Stimulated activated CD8-positive, alpha-beta memory T cell treated with anti-CD3 and anti-CD28 coated beads, Interleukin-4, amount 100 ng/mL, for 4 hours (primary cell): ENCODE measurements at places on chromosomes 11 and 22.

DNA sequence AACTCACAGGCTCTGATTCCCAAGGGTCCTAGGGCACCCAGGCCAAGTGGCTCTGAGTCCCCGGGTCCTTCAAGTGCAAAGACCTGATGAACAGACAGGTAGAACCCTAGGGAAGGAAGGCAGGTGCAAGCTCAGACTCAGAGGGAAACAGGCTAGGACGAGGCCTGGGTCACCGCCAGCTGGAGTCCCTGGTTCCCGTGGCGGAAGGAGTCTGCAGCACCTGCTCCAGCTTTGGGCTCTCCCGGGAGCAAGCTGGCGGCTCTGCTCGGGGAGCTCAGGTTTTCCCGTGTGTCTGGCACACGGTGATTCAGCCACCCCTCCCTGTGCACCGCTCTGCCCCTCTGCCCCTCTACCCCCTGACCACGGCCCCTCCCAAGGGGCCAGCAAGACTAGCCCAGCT lies 59.8 kb downstream of the WNT7B start:
- DNase-seq = no peak

GRCh38 chr22:45094825-45095224 lies 68.9 kb upstream of the NUP50 start:
- no peak for DNase-seq

- no peak for DNase-seq
Measured at GRCh38 chr11:116698080-116698479, 74.7 kb downstream of the BUD13 start.

- DNase-seq = no peak
Measured at GRCh38 chr22:21660904-21661303, 4.9 kb upstream of the PPIL2 start.

DNA sequence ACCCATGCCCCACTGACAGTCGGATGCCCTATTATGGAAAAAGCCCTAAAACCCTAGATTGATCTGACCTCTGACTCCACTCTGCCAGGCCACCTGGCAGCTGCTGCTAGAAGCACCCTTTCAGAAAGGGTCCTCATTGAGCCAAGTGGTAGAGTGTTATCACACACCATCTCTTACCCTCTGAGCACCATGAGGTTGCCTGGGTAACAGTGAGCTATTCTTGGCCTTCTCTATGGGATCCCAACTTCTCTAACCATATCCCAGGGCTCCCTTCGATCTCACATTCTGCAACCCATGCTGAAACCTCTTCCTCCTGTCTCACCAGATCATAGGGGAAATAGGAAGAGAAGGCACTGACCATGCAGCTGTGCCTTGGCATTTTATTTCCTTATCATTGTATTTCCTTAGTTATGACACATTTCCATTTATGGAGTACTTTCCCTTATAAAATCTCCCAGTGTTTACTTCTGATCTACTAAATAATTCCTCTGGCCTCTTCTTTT lies 52.7 kb downstream of the MPPED2 start:
- no peak for DNase-seq

DNA sequence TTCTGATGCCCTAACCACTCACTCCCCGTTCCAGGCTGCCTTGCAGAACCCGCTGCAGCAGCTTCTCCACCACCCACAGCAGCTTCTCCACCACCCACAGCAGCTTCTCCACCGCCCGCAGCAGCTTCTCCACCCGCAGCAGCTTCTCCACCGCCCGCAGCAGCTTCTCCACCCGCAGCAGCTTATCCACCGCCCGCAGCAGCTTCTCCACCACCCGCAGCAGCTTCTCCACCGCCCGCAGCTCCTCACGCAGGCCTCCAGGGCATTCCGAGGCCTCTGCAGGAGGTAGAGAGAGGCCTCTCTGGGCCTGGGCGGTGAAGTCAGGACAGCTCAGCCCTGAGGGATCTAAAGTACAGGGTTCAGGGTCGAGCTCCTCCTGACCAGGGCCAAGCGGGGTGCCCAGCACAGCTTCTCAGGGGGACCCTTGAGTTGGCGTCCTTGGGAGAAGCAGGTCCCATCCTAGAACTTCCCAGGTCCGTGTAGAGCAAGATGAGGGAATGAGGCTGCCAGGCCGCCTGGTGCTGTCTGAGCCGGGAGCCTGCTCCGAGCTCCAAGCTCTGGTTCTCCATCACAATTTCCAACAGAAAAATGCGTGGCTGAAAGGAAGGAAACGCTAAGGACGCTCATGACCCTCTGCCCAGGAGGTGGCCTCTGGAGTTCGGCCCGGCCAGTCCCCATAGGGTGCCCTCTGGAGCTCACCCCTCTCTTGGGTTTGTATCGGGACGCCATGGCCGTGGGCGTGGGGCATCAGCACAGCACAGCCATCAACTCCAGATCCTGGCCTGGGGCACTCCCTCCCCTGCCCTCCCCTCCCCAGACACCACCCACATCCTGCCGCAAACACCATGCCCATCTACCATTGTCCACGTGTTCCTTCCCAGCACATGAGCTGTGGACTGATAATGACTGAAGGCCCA lies 528.6 kb downstream of the BRD1 start:
- DNase-seq = no peak

DNA sequence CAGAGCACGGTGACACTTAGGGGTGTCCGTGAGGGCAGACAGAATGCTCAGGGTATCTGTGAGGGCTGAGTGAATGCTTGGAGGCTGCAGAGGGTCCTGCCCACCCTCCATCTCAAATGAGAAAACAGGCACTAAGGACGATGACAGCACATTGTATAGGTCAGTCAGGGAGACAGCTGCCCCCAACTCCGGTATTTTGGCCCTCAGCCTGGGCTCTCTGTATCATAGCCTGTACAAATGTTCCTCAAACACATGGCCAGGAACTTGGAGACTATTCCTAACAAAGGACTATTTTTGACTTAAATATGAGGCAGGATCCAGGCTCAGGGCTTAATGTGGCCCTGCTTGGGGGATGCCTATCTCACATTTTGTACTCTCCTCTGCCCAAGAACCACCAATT lies 145.4 kb downstream of the OPCML start:
- DNase-seq = no peak

GRCh38 chr11:105767931-105768330 lies 158.1 kb downstream of the GRIA4 start:
- no peak for DNase-seq

DNA sequence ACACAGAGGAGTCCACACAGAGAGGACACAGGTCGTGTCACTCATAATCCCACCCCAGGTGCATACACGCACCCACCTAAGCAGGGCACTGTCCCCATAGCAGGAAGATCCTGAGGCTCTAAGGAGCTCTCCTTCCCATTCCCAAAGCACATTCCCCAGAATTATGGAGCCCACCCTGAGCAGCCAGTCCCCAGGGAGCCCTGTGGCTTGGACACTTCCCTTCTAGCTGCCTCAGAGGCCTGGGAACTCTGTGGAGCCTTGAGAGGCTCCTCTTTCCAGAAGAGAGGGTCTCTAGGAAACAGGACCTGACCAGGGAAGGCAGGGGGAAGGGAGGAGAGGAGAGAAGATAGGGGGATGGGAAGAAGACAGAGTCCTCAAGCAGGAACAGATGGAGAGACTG lies 29.8 kb downstream of the ARHGEF17 start:
- no peak for DNase-seq

DNA sequence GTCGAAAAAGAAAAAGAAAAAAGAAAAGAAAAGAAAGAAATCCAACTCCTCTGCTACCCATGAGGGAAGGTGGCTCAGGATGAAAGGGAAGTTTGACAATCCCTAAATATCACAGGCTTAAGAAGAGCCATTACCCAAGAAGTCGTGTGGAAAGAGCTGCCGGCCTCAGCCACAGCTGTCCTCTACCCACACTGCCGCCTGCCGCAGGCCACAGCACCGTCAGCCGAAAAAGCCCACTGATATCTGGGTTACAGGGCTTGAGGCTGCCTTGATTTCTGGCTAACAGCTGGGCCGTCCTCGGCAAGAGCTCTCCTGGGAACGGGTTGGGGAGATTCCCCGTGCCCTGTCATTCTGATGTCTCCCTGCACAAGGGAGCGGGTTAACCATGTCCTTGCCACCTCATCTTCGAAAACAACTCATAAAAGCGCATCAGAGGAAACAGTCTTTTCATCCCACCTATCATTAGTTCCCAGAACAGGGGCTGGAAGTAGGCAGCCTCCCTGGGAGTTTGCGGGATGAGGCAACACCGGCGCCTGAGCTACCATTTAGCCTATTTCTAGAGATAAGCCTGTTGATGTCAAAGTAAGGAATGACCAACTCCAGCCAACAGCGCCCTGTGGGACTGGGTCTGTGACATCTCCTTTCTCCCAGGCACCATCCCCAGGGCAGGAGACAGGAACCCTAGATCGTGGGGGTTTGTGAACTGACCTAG lies 21.8 kb upstream of the SNX32 start:
- DNase-seq = no peak

DNA sequence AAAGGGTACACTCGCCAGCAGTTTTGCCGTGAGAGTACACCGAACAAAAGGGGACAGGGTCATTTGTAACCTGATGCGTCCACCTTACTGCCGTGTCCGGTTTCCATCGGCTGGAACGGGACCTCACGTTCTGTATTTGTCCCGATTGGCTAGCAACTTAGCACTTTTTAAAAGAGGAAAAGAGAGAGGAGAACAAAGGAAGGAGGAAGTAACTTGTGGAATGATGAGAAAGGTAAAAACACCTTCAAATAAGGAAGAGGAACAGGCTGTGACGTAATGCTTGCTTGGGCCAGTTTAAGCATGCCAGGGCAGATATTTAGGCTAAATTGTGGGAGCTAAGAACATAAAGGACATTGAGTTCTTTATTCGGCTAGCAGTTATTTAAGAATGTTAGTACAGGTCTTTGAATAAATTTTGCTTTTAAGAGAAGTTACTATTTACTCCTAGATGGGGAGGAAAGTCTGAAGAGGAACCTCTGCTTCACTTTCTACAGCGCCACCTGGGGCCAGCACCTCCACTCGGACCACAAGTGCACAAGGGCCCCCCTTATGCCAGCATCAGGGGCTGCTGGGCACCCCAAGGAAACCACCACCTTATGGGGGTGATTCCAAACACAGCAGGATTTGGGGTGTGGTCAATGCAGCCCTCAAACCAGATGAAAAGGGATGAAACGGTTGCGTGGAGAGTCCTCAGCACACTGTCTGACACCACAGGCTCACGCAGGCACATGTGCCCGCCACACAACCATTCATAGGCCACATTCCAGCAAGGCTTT lies 5.8 kb downstream of the ARSA start:
- DNase-seq = no peak

DNA sequence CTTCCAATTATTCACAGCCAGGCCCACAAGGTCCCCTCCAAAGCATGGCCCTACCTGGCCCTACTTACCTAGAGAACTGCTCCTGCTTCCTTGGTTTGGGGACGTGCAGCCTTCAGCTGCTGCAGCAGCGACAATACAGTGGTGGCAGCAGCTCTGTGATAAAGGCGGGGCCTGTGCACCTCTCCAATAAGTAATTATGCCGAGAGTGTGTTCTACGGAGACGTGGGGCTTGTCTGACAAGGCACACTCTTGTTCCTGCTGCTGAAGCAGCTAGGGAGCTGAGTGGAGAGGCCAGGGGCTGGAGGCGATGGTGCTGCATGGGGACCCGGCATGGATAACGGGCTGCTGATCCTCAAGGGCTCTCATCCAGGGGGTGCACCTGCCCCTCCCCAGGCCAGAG lies 98.0 kb upstream of the THY1 start:
- no peak for DNase-seq

DNA sequence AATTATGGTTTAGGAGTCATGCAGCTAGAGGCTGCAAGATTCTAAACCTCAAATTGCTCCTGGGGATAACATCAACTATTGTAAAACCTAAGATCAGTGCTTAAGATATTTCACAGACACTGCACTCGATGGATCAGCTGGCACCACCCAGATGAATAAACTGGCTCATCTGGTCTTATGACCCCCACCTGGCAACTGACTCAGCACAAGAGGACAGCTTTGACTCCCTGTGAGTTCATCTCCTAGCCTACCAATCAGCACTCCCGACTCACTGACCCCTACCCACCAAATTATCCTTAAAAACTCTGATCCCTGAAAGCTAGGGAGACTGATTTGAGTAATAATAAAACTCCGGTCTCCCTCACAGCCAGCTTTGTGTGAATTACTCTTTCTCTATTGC lies 782 bp upstream of the TTC12 start:
- DNase-seq = no peak

DNA sequence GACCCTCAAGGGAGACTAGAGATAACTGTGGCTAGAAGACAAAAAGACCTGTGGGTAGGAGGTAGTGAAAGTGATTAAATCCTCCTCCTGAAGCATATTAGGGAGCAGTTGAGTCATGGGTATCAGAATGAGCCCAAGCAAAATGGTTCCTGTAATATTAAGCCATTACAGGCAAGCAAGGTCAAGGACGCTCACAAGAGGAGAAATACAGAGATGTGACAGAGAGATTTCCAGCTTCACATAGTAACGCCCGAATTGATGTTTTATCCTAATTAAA lies 77.7 kb downstream of the FAM76B start:
- no peak for DNase-seq

DNA sequence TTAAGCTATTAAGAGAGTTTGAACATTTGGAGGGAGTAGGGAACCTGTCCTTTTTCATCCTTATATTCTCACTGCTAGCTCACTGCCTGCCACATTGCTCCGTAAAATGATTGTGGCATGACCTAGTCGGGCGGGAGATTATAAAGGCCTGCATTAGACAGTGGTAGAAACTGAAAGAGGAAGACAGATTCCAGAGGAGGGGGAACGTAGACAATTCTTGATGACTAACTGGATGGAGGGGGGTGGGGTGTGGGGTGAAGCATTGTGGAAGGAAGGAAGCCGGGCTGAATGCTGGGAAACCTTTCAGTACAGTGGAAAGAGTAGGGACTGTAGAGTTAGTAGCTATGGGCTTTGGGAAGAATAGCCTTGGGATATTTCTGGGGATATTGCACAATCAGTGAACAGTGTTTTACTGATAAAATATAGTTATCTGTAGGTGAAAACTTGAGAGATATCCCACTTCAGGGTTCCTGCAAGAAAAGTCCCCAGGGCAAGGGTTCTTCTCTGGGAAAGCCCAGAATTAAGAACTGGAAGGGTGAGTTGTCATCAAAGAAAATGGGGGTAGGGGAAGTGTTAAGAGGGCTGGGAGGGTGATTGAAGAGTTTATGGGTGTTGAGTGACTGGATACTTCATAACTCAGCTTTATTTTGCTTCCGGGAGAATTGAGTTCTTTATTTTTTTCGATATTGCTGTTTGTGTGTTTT lies 2.1 kb downstream of the MED15 start:
- peak; percentile 42 for DNase-seq

GRCh38 chr11:119028346-119029068 lies 2.2 kb downstream of the SLC37A4 start:
- DNase-seq = no peak

DNA sequence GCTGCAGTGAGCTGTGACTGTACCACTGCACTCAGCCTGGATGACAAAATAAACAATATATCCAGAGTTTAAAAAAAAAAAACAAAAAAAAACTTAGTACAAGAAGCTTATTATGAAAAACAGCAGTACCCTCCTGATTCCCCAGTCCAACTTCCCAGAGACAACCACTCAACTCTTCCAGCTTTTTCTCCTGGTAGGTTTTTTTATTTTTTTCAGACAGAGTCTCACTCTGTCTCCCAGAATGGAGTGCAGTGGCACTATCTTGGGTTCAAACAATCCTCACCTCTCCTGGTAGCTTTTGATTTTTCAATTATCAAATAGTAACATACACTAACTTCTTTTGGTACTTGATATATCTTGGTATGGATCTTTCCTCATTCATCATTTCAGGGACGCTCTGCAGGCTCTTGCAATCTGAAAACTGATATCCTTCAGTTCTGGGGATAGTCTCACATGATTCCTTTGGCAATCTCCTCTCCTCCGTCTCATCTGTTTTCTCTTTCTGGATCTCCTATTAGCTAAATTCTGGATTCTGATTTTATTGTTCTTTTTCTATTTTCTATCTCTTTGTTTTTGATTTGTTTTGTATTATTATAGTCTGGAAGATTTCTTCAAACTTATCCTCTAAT lies 44.9 kb downstream of the ALG9 start:
- no peak for DNase-seq

- no peak for DNase-seq
Measured at GRCh38 chr11:92696076-92696475, 273.4 kb upstream of the MTNR1B start.
